Adrenal gland (tissue), 19 donors: ENCODE measurements at places on chromosomes 7 and 10.
A peak's percentile ranks its signal among the peaks of the same experiment; 100 is the strongest.

DNA sequence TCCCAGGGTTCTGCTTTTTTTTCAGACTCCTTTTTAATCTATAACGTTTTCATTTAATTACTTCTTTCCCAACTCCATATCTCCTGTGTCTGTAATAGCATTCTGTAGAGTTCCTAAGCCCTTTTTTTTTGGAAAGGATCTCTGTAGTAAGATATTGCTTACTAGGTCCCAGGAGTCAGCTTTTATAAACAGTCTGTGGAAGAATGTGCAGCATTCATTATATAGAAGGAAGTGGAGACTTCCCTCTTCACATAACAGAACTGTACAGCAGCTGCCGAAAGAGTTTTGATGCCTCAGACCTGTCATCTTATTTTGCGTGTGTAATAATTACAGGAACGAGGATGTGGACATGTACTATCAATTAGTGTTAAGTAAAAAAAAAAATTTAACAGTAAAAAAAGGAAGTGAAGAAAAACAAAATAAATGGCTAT, 7.4 kb upstream of the STEAP4 start:
- no peak for DNase-seq

DNA sequence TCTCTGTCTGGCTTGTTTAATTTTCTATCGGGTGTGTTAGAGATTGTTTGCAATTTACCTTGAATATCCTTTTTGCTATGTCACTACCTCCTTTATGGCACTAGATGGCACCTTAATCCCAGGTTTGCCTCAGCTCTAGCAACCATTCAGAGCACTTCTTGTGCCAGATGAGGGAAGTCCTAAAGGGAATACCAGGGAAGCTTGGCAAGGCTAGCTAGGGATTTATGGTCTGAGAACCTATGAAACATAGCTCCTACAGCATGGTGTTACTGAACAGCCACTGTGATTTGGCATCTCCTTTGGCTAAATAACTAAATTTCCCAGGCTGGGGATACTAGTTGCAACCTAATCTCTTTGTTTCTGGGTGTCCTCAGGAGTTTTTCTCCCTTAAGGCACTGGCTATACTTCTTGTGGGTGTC, 69.0 kb upstream of the VOPP1 start:
- peak; percentile 49 for DNase-seq

DNA sequence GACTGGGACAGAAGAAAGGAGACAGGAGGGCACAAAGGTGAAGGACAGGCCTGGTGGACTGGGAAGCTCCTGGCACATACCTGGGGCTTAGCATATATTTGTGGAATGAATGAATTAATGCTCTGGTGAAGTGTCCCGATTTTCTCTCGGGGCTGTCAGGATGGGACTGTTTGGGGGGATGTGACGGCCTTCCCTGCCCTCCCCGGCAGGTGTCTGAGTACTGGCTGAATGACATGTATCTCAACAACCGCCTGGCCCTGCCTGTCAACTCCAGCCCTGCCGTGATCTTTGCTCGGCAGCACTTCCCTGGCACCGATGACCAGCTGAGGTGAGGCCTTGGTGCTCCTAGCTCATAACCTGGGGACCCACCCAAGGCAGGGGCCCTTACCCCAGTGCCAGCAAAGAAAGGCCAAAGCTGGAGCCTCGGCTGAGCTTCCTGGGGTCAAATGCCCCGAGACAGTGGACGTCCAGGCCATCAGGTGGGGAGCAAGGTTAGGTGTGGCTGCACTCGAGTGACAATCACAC, 6.5 kb downstream of the CHAT start:
- DNase-seq, result no peak

DNA sequence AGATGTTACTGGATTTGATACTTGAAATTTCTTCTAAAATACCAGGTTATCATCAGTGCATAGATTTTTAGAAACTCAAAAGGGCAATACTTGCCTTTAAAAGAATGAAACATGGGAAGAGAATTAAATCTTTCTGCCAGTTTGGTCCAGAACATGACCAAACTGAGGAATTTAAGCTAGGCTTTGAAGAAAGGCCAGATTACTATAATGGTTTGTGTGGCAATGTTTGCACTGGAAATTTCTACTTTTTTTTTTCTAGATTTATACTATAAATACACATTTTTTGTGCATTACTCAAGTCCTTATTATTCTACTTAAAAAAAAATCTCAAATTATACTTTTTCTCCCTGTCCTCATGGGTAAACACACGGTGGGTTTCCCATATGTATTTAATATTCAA, 9.2 kb downstream of the MKX start:
- no peak for DNase-seq

DNA sequence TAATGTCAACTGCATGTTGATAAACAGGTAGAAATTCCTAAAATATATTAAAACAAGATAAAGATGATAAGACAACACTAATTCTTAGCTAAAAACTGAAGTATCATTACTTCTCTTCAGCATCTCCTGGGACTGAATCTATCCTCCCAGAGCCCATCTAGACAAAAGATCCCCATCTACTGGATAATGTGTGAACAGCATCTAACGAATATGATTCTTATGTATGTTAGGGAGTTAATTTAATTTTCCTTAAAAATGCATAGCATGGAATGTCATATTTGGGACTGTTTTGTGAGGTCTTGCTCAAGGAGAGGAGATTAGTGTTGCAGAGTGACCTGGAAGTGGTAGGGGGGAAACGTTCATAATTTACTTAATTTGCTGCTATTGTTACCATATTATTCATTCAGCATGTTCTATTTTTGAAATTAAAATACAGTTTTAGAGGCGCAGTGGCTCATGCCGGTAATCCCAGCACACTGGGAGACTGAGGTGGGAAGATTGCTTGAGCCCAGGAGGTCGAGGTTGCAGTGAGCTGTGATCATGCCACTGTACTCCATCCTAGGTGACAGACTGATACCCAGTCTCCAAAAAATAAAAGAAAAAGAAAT, 305.1 kb upstream of the CSTF2T start:
- DNase-seq, result no peak

DNA sequence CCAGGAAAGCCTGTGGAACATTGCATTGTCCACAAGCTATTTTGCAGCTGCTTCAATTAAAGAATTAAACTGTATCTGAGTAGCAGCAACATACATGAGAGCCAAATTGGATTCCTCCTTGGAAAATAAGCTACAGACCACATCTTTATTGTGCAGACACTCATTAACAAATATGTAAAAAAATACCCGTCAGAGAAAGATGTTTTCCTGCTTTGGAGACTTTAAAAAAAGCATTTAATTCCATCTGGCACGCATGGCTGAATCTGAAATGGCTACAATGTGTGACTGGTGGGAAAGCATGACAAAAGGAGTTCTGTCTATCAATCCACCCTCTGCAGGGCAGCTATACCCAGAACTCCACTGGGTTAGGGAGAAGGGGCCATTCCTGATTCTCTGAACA, 73.1 kb upstream of the HPS1 start:
- no peak for DNase-seq

DNA sequence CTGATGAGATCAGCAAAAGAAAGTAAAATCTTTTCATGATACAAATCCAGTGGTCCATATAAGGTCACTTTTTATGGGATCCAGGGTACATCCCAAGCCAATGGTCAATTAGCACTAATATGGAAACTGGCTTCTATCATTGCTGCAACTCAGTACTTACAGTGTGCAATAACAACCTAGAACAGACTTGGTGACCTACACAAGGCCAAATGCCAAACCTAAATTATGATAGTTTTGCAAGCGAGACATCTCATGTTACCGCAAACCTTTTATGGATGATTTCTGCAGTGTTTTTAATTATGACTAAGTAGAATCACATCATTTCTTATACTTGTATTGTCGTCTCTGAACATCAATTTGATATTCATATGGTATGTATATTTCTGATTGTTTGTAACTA, 583.5 kb upstream of the SEMA3D start:
- DNase-seq, result no peak

GRCh38 chr7:70679661-70680060, 452.3 kb upstream of the GALNT17 start:
- no peak for DNase-seq

- DNase-seq, result peak; percentile 97
Measured at GRCh38 chr7:138459413-138460175, 465 bp upstream of the TRIM24 start.

DNA sequence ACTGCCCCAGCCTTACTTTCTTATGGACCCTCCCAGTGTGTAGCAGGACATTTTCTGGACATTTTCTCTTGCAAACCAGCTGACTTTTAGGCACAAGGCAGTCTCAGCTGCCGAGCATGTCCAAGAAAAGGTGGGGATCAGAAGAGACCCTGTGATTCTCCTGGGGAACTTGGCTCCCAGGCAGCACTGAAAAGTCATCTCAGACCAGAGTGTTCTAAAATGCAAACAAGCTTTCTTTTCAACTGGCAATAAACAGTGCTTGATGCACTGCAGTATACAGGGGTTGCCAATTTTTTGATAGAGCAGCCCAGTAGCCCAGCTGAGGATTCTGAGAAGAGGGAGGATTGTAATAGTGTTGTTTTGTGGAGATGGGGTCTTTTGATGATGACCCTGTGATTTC, 168.0 kb upstream of the PHYHIPL start:
- DNase-seq, result no peak

DNA sequence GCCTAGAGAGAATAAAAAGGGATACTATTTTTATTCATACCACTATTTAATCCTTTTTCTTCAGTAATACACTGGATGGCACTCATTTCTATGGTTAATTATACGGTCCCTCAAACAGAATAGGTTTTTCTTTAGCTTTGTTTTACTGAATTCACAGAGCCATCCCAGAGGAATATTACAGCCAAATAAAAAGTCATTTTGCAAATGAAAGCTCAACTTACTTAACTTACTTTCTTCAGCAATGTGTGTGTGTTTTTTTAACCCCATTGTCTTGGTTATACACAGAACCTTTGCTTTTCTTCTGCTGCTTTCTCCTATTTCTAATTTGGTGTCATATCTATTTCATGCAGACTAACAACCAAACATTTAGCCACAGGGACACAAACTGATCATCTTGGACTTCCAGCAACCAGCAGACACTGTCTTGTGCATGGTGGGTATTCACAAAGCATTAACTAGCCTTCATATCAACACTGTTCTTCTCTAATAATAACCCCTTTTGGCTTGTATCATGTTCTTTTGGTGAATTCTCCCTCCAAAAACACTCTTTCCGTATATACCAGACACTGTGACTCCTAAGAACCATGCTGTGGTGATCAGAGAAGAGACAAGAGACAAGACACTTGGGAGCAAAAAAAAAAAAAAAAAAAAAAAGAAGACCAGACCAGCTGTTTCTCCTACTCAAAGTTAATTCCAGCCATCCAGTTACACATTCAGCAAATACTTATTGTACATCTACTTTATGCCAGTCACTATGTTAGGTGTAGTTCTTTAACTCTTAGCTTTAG, 40.4 kb downstream of the PIP4K2A start:
- DNase-seq, result no peak

DNA sequence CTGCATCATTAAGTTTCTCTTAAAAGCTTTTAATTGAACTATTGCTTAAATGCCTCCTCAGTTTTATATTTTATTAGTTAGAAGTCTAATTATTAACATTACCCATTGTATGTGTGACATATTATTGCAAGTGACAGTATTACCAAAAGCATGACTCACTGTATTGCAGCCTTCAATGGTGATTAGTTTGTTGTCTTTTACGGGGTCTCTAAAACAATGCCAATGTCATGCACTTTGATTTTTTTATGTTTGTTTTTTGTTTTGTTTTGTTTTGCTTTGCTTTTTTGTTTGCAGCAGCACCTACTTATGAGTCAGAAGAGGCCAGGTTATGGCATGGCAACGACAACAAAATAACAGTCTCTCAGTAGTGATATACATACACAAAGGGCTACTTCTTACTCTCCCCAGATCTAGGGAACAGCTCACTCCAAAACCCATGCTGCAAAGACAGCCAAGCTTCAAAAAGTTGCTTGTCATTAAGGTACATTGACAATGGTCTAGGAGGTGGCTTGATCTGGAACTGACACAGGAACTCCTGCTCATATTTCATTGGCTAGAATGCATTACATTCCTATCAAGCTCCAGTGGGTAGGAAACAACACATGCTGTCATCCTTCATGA, 293.7 kb upstream of the POM121L12 start:
- no peak for DNase-seq

DNA sequence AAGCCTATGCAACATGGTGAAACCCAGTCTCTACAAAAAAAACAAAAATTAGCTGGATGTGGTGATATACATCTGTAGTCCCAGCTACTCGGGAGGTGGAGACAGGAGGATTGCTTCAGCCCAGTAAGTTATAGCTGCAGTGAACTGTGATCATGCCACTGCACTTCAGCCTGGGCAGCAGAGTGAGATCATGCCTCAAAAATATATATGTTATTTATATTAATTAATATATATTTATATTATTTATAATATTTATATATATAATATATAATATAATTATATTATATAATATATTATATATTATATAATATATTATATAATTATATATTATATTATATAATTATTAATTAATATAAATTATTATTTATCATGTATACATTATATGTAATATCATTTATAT, 1158.4 kb upstream of the AUTS2 start:
- DNase-seq, result no peak

DNA sequence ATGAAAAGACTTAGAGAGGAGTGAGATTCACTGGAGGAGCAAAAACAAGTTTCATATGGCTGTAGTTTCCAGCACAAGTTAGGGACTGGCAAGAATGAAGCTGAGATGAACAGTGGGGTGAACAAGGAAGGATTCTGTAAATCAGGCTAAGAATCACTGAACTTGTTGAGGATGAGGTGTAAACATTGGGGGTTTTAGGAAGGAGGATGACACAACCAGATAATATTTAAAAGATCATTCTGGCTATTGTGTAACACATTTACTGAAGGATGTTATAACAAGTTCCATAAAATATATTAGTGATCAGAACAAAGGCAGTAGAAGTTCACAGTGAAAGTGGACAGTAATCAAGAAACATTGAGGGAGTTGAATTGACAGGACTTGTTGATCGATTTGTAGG, 68.9 kb downstream of the CD36 start:
- DNase-seq, result no peak

- no peak for DNase-seq
Measured at GRCh38 chr10:52811776-52812175, 39.2 kb upstream of the MBL2 start.

- no peak for DNase-seq
Measured at GRCh38 chr7:30971840-30972563, 8.2 kb downstream of the GHRHR start.

DNA sequence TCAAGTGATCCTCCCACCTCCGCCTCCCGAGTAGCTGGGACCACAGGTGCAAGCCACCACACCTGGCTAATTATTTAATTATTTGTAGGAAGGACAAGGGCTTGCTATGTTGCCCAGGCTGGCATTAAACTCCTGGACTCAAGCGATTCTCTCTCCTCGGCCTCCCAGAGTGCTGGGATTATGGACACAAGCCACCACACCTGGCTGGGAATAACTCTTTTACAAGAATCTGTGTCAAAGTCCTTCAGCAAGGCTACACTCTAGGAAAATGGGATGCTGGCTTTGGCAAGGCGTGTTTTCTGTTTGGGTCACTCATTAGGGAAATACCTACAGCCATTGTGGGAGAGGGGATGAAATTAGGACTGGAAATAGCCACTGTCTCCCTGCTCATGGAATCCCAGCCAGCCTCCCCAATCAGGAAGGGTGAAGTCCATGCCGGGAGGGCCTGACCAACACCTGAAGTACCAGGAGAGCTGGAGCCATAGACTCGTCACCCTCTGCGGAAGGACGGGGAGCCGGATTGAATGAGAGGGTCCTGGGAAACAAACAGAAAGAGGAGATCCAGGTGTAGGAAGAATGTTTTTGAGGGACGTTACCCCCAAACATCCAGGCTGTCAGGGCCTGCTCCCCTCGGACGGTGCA, 72.2 kb upstream of the MYL10 start:
- no peak for DNase-seq

- DNase-seq, result no peak
Measured at GRCh38 chr7:155496267-155497005, 38.5 kb downstream of the EN2 start.
